ENCODE measurements at places on chromosomes 5 and 9. TPM values are rescaled to one million over a fixed set of nuclear protein-coding genes. Genes with fewer than 3 reads are reported as not detected.

PDE6A gene
- not detected for total RNA-seq

GRIA1 gene
- not detected for total RNA-seq

CD274 gene
- total RNA-seq: 6.6 TPM

ROR2 gene
- total RNA-seq: 2.1 TPM

CNTNAP3B gene
- total RNA-seq: 0.15 TPM

ECM2 gene
- total RNA-seq: not detected

AMBP gene
- not detected for total RNA-seq

SLCO4C1 gene
- total RNA-seq: 0.11 TPM
